ENCODE measurements at places on chromosomes 12 and 14.
A peak's percentile ranks its signal among the peaks of the same experiment; 100 is the strongest.

- no peak for DNase-seq
Observed at GRCh38 chr14:103281496-103282231, 52.4 kb upstream of the EIF5 start.

DNA sequence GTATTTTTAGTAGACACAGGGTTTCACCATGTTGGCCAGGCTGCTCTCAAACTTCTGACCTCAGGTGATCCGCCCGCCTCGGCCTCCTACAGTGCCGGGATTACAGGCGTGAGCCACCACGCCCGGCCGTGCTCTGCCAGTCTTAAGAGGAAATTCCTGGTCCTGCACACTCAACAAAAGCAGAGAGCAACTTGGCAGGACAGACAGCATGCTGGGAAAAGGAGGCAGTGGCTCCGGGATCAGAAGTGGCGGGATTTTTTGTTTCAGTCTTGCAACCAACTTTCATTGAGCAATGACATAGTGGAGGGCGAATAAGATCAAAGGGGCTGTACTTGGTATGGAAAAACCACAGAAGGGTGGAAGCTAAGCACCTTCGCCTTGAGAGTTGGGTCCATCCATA is 2.1 kb downstream of the CKAP4 start:
- DNase-seq: no peak

DNA sequence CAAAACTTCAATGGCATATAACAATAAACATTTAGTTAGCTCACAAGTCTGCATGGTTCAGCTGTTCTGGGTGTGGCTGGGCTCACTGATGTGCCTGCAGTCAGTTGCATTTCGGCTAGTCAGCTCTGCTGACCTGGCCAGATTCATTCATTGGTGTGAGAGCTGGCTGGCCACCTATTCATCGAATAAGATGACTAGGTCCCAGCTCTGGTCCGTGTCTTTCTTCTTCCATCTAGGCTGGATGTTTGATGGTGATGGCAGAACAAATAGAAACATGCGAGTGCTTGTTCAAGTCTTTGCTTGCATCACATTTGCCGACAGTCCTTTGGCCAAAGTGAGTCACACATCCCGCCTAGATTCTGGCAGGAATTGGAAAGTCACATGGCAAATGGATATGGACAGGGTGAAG is 203.3 kb upstream of the CRY1 start:
- DNase-seq: no peak

GRCh38 chr14:33931461-33931860 is 19.4 kb downstream of the EGLN3 start:
- no peak for DNase-seq

- DNase-seq: no peak
Observed at GRCh38 chr12:51721282-51721940, 127.1 kb downstream of the FIGNL2 start.

DNA sequence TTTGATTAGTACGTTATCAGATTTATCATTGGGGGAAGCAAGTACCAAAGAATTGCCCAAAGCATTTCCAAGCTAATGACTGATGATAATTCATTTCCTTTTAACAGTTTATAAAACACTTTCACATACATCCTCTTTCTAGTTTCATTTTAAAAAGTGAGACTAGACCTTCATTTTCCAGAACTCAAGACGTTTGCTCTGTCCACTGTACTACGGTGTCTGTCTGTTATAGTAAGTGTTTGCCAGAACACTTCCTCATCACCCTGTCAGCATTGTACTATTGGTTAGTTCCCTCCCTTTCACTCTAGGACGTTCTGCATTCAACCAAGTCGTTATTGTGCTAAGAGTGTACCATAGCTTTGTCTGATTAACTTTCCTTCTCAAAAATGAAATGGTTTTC is 81.7 kb upstream of the TMEM263 start:
- no peak for DNase-seq

- no peak for DNase-seq
Observed at GRCh38 chr12:91923864-91924263, 221.8 kb downstream of the BTG1 start.

DNA sequence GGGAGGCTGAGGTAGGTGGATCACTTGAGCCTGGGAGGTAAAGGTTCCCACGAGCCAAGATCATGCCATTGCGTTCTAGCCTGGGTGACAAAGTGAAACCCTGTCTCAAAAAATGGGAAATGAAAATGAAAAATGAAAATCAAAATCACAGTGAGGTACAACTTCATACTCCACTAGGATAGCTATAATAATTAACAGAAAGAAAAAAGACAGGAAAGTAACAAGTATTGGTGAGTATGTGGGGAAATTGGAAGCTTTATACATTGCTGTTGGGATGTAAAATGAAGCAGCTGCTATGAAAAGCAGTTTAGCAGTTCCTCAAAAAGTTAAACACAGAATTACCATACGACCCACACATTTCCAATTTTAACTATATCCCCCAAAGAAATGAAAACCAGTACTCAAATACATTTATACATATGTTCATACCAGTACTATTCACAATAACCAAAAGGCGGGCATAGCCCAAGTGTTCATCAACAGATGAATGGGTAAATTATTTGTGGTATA is 22.2 kb downstream of the SGPP1 start:
- DNase-seq: no peak

GRCh38 chr12:13173012-13173932 is 23.3 kb upstream of the EMP1 start:
- DNase-seq: no peak

GRCh38 chr12:97177481-97177880 is 270.4 kb downstream of the NEDD1 start:
- no peak for DNase-seq

DNA sequence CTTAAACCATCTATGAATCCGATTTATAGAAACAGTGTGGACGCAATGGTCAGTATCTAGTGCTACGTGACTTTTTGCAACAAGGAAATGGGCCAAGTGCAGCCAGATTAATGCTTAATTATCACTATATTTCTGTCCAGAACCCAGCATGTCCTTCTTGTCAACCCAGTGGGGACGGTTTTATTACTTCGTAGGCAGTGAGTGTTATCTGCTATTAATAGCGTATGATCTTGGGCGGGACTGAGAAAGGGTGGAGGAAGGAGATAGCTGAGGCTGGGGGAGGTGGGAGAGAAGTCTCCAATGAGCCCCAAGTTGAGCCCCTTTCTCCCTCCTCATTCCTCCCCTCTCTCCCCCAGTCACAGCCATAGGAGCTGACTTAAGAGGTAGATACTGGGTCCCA is 59.7 kb upstream of the FAM222A start:
- DNase-seq: no peak

- peak; percentile 51 for DNase-seq
Observed at GRCh38 chr12:14257734-14258574, 107.5 kb upstream of the ATF7IP start.

GRCh38 chr12:53086361-53086760 is 7.2 kb upstream of the SPRYD3 start:
- no peak for DNase-seq
